ENCODE measurements at places on chromosomes 13 and 19.

- DNase-seq: no peak
Observed at GRCh38 chr19:28118235-28118634, 1094.7 kb downstream of the UQCRFS1 start.

DNA sequence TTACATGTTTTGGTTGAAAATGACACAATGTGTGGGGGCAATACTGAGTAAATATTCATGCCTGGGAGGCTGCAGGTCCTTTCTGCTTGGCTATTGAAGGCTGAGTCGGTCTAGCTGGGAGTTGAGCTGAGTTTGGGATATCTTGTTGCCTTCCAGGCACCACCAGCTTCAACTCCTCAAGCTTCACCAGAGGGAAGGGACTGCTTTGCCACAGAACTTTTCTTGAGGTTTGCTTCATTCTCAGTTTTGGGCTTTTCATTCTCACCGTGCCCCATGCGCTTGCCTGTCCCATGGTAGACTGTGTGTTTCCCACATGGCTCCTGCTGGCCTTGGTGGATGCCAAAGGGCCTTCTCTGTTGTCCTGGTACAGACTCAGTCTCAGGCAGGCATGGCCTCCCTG is 198.2 kb upstream of the SOX1 start:
- no peak for DNase-seq

- no peak for DNase-seq
Observed at GRCh38 chr19:10815969-10816644, 19.9 kb downstream of the TMED1 start.

GRCh38 chr19:30932854-30933253 is 416.4 kb downstream of the TSHZ3 start:
- no peak for DNase-seq

DNA sequence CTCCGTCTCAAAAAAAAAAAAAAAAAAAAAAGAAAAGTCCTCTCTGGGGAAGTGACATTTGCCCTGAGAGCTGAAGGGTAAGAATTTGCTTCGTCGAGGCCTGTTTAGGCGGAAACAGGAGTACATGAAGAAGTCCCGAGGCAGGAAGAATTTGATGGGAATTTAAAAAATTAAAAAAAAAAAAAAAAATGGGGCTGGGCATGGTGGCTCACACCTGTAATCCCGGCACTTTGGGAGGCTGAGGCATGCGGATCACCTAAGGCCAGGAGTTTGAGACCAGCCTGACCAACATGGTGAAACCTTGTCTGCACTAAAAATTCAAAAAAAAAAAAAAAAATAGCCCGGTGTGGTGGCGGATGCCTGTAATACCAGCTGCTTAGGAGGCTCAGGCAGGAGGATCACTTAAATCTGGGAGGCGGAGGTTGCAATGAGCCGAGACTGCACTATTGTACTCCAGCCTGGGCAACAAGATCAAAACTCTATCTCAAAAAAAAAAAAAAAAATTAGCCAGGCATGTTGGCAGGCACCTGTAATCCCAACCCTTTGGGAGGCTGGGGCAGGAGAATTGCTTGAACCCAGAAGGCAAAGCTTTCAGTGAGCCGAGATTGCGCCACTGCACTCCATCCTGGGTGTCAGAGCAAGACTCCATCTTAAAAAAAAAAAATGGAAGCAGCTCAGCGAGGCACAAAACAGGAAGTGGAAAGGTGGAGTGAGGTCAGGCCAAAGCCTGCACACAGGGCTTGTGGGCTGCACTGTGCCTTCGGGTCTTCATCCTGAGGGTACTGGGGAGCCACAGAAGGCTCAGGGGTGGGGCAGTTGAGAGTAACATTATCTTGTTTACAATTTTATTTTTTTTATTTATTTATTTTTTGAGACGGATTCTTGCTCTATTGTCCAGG is 4.9 kb downstream of the BAX start:
- DNase-seq: no peak

DNA sequence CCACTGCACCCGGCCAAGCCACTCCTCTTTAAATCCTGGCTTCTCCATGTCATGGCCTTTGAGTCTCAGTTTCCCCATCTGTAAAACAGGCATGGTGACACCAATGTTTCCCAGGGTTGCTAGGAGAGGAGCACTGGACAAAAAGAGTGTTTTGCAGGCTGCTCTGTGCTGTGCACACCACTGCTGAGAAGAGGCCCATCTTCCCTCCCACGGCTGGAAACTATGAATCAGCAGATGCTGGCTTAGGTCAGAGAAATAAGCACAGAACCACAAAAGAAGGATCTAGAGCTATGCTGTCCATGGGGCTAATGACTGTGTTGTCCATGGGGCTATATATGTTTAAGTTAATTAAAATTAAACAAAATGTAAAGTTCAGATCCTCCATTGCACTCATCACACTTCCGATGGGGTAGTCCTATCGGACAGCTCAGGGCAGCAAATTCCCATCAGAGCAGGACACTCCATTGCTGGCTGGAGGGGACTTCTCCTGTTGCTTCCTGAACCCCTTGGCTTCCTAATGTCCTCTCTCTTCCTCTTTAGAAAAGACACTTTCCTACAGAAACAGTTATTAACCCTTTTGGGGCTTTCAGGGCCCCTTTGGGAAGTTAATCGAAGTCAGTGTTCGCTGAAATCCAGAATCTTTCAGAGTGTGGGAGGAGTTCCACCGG is 37.1 kb downstream of the TSHZ3 start:
- peak; percentile 80 for DNase-seq

- no peak for DNase-seq
Observed at GRCh38 chr13:109802936-109803335, 16.6 kb upstream of the IRS2 start.

All from AG09309 (cell line).